ENCODE measurements at places on chromosomes 12 and 14.

DNA sequence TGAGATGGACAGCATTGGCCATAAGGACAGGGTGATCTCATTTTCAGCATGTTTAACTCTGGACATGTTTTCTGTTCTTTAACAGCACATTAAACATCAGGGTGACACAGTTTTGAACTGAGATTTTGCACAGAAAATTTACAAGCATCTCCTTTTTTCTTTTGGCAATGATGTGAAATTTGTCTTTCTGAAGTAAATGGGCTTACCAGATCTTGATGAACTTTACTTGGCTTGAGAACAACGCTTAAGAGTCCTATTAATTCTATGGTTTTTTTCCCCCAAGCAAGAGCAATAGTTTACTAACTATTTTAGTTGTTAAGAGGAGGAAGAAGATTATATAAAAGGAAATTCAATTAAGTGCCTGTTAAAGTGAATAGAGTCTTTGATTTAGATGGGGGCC lies 491.0 kb downstream of the SNAPC1 start:
- DNase-seq = no peak

- no peak for DNase-seq
Observed at GRCh38 chr14:50763382-50764007, 67.5 kb downstream of the NIN start.

GRCh38 chr14:89826596-89826995 lies 127.9 kb downstream of the EFCAB11 start:
- DNase-seq = no peak

DNA sequence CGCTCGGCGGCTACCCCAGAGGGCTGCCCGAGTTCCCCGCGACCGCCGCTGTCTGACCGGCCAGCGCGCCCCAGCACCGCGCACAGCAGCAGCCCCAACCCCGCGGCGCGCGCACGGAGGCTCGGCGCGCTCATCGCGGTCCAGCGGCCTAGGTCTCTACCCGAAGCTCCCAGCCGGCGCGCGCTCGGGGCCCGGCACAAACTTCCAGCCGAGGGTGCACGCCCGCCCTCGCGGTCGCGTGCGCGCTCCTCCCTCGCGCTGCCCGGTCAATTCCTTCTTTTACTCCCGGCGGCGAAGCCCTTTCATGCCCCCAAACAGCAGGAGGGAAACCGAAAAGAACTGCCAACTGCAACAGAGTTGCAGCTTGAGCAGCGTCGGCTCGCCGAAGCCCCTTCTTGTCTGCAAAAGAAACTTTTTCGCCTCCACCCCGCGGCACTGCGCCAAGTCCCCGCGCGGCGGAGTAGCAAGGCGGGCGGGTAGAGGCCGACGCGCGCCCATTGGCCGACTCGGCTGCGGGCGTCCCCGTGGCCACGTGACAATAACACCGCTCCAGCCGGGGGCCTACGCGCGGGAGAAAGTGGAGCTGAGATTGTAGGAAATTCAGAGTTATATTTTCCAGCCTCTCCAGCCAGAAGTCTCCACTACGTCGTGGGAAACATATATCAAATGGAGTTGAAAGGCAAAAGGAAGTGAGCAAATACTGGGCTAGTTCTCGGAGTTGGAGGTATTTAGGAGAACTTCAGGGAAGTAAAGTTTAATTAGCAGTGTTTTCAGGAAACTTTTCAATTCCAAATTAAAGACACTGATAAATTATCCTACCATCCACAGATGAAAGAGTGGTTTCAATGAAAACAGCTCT lies at the start of gene LRIG3:
TSS of gene LRIG3 (minus strand) at position 403 of the 859 bp plus-strand sequence. CDS start at position 134, 269 bp downstream.
- no peak for DNase-seq

DNA sequence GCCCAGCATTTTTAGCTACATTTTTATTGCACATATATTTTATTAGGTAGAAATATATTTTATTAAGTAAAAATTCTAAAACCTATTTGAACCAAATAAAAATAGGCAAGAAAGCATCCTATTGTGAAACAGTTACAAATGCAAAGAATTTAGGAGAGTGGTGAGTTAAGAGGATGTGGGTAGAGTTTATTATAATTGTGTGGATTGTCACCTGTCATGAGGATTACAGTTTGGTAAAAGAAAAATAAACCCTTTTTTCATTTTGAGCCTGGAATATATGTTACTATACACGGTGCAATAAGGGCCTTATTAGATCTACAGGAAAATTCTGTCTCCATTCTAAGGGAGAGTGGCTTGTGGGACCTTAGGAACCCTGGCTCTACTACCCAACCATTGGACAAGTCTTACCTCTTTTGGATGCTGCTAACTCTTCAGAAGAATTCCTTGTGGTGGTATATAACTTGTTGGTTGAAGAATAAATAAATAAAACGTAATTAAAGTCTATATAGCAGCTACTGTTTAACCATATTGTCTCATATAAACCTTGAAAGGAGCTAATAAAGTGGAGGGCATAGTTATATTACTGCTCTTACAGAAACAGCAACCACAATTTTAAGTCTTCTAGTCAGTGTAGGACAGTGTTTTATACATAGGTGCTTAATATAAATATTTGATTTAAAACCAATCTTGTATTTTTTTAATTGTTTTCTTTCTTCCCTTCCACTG lies 67.8 kb downstream of the FGD4 start:
- DNase-seq = no peak

DNA sequence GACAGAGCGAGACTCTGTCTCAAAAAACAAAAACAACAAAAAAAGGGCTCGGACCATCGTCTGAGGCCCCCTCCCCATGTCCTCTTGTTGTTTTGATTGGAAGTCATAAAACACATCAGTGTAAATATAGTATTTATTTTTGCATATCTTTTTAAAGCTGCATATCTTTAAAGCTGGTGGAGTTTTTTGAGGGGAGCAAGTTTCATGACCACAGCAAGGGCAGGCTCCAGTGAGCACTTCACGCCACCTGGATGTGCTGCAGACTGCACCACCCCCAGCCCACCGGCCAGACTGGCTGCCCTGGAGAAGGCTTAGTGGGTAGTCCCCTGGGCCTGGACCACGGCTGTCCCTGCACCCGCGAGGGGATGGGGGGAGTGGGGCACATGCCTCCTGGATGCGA lies 11.9 kb upstream of the BCL7A start:
- no peak for DNase-seq

- no peak for DNase-seq
Observed at GRCh38 chr14:105858676-105859025, 332.3 kb downstream of the TMEM121 start.

DNA sequence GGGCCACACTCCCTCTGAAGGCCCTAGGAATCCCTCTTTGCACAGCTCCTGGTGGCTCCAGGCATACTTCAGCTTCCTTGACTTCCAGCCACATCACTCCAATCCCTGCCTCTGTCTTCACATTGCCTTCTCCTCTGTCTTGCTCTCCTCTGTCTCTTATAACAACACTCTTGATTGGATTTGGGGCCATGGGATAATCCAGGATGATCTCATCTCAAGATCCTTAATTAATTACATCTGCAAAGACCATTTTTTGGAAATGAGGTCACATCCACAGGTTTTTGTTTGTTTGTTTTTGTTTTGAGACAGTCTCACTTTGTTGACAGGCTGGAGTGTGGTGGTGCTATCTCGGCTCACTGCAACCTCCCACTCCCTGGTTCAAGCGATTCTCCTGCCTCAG lies 88.7 kb downstream of the TMTC1 start:
- no peak for DNase-seq

- no peak for DNase-seq
Observed at GRCh38 chr14:95039993-95040348, 117.4 kb downstream of the DICER1 start.

GRCh38 chr12:76303989-76304460 lies 44.2 kb downstream of the BBS10 start:
- DNase-seq = no peak

DNA sequence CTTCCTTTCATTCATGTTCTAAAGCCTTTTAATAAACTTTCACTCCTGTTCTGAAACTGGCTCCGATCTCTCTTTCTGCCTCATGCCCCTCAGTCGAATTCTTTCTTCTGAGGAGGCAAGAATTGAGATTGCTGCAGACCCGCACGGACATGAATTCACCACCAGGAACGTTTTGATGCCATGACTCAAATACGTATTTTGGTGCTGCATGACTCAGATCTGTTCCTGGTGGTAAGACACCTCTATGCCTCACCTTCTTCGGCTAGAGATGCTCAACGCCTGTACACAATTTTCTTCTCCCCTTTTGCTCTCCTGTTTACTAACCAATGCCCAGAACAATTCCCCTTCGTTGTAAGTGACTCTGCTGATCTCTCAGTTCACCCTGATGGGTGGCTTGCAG lies 52.0 kb upstream of the RIMBP2 start:
- no peak for DNase-seq

GRCh38 chr14:64720131-64720576 lies 15.9 kb downstream of the PLEKHG3 start:
- no peak for DNase-seq

- no peak for DNase-seq
Observed at GRCh38 chr12:15556411-15557102, 232.6 kb downstream of the EPS8 start.

DNA sequence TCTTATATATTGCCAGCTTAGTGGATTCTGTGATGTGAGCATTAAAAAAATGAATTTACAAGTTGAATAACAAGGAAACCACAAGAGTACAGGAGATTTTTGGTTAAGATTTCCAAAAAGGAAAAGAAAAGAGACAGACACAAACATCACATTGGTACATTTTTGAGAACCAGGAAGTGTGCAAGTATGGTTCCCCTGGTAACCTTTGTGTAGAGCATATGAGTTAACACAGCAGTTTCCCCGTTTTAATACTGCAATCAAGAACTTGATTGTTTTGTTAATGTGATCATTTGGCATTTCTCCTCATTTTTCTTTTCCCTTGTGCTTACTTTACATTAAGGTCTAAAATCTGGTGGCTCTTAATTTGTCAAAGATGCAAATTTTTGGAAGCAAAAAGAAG lies 490.4 kb upstream of the ATP2B1 start:
- no peak for DNase-seq

- DNase-seq = no peak
Observed at GRCh38 chr12:95126736-95127135, 53.3 kb upstream of the NR2C1 start.

GRCh38 chr14:93741556-93742230 lies 46.6 kb downstream of the PRIMA1 start:
- no peak for DNase-seq

- DNase-seq = no peak
Observed at GRCh38 chr12:12486661-12487240, 75.9 kb downstream of the DUSP16 start.

DNA sequence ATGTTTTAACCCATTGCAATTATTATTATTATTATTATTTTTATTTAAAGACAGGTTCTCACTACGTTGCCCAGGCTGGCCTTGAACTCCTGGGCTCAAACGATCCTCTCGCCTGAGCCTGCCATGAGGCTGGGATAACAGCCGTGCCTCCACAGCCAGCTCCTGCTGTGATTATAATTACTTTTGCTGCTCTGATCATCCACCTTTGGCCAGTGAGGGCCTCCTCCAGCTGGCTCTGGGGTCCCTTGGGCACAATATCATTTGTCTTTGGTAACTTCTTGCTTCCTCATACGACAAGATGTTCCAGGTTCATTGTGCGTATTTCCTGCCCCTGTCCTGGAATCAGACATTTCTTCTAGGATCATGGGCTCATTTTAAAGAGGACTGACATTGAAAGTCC lies 28.4 kb downstream of the LRTM2 start:
- DNase-seq = no peak

DNA sequence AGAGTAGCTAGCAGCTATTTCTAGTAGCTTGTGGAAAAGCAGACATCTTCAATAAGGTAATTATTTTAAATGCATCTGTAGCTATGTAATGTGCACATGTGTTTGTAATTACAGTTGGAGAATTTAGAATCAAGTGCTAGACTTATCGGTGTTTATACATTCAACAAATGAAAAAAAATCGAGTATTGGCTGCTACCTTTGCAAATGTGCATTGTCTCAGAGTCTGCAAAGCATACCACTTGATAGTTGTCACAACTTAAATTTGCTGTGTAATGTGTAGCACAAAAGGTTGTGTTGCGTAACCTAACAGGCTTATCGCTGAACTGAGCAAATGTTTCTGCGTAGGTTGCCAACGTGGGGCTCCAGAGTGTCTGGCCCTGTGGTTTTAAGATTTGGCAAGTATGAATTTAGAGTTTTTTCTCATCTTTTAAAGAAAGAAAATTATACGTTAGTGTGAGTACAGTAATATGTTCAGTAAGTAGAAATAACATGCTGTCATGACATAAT lies 44.3 kb downstream of the TMTC2 start:
- DNase-seq = no peak

- DNase-seq = no peak
Observed at GRCh38 chr14:70909733-70910614, 2.7 kb downstream of the PCNX1 start.

- DNase-seq = no peak
Observed at GRCh38 chr14:96272777-96273473, 16.9 kb downstream of the BDKRB1 start.

GRCh38 chr14:51139121-51139681 lies 44.3 kb upstream of the TRIM9 start:
- no peak for DNase-seq

DNA sequence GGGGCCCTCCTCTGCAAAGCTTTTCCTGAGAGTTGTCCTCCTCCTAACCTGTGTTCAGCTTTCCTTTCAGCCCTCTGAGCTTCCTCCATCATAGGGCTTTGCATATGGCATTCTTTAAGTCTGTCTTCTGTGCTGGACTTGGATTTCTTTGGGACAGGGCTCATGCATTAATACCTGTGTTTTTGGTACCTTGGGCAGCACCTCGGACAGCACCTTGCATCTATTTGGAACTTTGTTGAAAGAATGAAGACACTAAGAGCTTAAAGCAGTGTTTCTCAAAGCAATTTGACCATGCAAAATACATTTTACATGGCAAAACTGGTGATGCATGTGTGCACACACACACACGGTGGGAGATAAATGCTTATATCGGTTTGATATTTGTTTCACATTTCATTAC lies 115.0 kb upstream of the SRRM4 start:
- DNase-seq = no peak

- DNase-seq = no peak
Observed at GRCh38 chr14:25050269-25051150, 563 bp upstream of the STXBP6 start.

GRCh38 chr14:94932589-94932988 lies 162.7 kb upstream of the GSC start:
- DNase-seq = no peak

- no peak for DNase-seq
Observed at GRCh38 chr12:4960547-4960946, 50.8 kb downstream of the KCNA1 start.

GRCh38 chr12:70353780-70354660 lies 12.1 kb upstream of the KCNMB4 start:
- no peak for DNase-seq

- DNase-seq = no peak
Observed at GRCh38 chr12:8698132-8698851, 501 bp downstream of the RIMKLB start.

GRCh38 chr12:127620735-127621355 lies 646.1 kb upstream of the TMEM132C start:
- no peak for DNase-seq

DNA sequence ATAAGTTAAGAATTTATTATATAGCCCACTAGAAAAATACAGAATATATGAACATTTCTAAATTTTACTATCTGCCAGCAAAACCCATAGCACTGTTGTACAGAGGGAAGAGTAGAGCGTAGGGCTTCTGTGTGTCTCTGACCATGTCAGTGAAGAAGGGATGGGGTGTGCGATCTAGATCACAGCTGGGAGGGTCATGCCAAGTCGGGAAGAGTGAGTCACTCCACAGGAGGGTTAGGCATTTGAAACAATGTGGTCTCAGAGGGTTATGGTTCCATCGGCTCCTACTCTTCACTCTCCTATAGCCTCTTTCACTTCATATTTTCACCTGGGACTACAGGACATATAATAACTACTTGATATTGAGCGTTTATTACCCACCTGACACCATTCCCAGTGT lies 185.1 kb upstream of the DDHD1 start:
- no peak for DNase-seq

All from activated T-helper 1 cell treated with anti-CD3 and anti-CD28 coated beads, Interleukin-12 subunit alpha, Interleukin-12 subunit beta, Interleukin-2, Interleukin-4 antibody, amounts not matched to agents 30 ng/mL and 10 ng/mL and 1 ng/mL, durations not matched to agents 14 hours and 24 hours and 36 hours (primary cell).